ENCODE measurements at places on chromosomes 16 and 17. TPM values are rescaled to one million over a fixed set of nuclear protein-coding genes. Genes with fewer than 3 reads are reported as not detected.

DNA sequence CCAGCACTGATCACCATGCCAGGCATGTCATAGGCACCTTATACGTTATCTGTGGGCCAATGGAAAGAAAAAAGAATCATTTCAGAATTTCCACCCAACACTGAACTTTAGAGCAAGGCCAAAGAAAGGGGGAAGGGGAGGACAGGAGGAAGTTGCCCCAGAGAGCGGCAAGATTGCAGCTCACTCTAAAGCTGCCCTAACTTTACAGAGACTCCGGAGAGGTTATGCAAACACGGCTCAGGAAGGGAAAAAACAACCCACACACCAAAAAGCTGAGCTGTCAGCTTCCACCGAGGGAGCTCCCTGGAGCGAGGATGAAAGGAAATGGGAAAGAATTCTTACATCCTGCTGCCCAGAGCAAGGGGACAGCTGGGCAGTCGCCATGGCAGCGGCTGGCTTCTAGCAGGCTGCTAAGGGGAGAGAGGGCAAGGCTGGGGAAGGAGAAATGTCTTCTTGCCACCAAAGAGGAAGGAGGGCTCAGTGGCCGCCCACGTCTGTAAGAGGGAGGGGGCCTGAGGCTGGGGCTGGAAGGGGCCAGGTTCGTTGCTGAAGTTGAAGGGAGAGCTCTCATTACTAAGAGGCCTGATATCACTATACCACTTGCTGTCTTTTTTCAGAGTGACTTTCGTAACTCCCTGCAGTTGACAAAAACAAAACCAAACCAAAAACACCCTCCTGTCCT lies 18.2 kb downstream of the COTL1 start:
- DNase-seq: no peak

DNA sequence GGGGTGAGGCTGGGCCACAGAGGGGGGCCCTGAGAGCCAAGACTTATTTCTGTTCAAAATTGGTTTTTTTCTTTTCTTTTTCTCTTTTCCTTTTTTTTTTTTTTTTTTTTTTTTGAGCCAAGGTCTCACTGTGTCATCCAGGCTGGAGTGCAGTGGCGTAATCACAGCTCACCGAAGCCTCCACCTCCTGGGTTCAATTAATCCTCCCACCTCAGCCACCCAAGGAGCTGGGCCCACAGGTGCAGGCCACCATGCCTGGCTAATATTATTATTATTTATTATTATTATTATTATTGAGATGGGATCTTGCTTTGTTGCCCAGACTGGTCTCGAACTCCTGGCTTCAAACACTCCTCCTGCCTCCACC lies 17.5 kb upstream of the CACNA1H start:
- DNase-seq: no peak

- DNase-seq: no peak
Observed at GRCh38 chr16:82524976-82525375, 101.8 kb upstream of the CDH13 start.

GRCh38 chr17:15250135-15250860 lies 14.8 kb downstream of the PMP22 start:
- DNase-seq: no peak

- DNase-seq: no peak
Observed at GRCh38 chr17:49551221-49552069, 24.2 kb upstream of the NXPH3 start.

DNA sequence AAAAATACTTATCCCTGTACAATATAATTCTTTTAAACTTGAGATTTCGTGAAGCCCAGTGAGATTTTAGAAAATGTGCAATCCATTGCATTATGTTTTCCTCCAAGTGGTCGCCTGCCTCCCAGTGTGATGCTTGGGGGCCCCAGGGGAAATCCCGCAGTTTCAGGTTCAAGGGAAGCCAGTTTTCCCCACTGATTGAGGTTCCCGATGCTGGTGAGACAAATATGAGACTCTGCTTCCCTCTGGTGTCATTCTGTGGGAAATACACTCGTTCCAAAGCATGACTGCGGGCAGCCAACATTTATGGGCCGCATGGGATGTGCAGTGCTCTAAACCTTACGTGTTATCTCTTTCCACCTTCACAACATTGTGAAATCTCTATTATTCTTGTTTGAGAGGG lies 200.8 kb downstream of the PRKCB start:
- DNase-seq: no peak

DNA sequence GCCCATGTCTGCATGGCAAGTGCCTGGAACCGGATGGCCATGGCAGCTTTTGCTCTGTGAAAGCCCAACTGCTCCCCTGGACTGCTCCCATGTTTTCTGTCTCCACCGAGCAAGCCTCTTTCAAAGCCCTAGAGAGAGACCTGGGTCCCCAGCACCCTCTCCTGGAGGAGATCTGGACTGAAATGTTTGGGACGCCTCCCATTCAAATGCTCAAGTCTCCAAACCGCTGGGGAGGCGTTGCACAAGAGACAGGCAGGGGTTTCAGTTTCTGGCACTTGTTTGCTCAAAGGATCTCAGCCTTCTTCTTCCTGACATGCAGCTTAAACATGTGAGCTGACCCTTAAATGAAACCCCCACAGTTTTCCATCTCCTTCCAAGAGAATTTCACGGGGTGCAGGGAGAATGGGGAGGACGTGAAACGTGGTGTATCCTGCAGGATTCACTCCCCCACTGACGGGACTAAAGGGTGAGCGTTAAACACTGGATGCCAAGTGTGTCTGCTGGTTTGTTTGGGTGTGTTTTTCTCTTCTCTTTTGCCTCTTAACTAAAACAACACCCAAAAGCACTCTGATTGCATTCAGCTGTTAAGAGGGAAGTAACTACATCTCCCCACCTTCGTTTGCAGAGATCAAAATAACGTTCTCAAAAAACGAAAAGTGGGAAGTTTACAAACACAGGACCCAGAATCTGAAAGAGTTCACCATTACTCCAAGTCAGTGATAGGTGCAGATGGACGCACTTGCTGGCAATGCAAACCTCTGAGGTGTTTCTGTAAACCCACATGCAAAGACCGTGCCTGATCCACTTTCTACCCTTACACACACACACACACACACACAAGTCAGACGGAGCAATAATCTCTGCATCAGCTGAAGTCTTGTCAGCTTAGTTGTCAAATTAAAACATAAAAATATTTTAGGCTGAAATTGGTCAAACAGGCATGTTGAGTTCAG lies 256.9 kb downstream of the C16orf95 start:
- DNase-seq: no peak

EPN3 gene
- 0.23 TPM for total RNA-seq

RASD1 gene
- total RNA-seq: 2.9 TPM

CYBA gene
- total RNA-seq: 363 TPM

RRAD gene
- total RNA-seq: 9.3 TPM

DNA sequence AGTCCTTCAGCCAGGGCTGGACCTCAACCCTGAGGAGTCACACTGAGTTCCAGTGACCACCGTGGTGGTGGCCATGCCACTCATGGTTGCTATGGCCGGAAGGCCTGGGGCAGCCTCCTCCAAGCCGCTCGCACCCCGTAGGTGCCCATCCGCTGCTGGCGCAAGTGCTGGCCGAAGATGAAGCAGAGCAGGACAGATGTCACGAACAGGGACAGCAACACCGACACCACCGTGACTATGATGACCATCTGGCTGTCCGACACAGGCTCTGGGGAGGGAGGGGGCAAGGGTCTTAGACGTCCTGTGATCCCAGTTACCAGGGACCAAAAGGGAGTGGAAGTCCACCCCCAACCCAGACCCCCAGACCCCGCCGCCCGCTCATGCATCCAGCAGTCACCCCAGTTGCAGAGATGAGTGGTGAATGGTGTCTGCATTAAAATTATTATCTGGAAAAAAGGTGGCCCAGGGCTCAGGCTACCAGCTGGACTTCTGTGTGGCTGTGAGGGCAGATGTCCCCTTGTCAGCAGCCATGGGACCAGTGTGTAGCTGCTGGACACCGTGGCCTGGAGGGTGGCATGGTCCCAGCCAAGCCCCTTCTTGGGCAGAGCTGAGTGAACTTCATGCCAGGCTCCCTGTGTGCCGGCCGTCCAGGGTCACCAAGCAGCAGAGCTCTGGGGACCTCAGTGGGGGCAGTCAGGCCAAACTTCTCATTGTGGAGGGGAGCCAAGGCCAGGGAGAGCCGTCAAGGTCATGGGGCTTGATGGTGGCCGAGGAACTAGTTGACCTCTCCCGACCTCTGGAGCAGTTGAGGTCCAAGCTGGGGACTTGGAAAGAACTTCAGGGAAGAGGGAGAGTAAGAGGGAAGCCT lies 4.7 kb downstream of the PRR29 start:
- no peak for DNase-seq

HLF gene
- total RNA-seq: 0.29 TPM

- no peak for DNase-seq
Observed at GRCh38 chr17:43427362-43428043, 28.7 kb downstream of the ARL4D start.

- DNase-seq: no peak
Observed at GRCh38 chr17:28047806-28048205, 5.3 kb downstream of the NLK start.

DNA sequence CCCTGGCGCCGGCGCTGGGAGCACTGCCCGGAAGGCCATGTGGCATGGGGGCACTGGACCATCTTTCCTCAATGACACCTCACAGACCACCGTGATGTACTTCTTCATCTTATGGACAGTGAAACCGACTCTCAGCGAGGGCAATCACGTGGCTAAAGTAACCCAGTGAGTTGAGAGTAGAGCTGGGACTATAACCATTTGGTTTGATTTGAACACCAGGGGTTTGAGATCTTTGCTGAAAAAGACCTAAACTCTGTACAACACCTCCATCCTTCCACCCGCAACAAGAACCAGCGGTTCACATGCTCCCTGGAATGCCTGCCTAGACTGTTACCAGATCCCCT lies 3.3 kb downstream of the ITGA2B start:
- DNase-seq: no peak

- DNase-seq: no peak
Observed at GRCh38 chr16:67858500-67858899, 11.0 kb upstream of the CENPT start.

GRCh38 chr17:33169580-33170285 lies 123.4 kb downstream of the ASIC2 start:
- DNase-seq: no peak

- no peak for DNase-seq
Observed at GRCh38 chr17:79997011-79997660, 38.5 kb downstream of the TBC1D16 start.

DNA sequence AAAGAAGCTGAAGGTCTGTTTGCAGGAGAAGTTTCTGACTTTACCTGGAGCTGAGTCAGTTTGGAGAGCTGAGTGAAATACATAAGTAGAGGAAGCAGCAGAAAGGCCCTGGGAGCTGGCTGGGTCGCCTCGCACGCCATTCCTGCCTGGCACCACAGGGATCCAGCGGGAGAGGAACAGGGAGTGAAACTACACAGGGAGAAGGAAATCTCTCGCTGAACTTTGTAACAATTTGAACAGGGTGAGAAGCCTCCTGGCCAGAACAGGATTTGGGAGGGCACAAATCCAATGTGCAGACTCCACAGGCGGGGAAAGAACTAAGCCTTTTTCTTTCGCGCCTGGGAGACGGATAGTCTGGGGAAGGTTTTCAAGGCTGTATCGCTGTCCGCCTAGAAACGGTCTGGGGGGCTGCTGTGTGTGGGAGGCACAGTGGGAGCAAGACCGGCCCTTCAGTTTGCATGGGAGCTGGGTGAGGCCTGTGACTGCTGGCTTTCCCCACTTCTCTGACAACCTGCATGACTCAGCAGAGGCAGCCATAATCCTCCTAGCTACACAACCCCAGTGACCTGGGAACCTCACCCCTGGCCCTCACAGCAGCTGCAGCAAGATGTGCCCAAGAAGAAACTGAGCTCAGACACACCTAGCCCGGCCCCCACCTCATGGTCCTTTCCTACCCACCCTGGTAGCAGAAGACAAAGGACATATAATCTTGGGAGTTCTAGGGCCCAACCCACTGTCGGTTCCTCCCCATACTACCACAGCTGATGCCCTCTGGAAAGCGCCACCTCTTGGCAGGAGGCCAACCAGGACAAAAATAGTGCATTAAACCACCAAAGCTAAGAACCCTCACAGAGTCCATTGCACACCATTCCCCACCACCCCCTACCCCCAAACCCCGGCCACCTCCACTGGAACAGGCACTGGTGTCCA lies 778.6 kb downstream of the KCNJ2 start:
- DNase-seq: no peak

- DNase-seq: no peak
Observed at GRCh38 chr17:72466606-72467005, 345.8 kb downstream of the SOX9 start.

GRCh38 chr16:85372627-85373372 lies 240.3 kb upstream of the GSE1 start:
- DNase-seq: no peak

GRCh38 chr17:50618300-50618699 lies 16.4 kb upstream of the ABCC3 start:
- DNase-seq: no peak

GRCh38 chr16:1907226-1907860 lies 10.9 kb downstream of the HS3ST6 start:
- no peak for DNase-seq

GRCh38 chr17:45131616-45132319 lies 547 bp downstream of the PLCD3 start:
- DNase-seq: no peak

HS3ST3A1 gene
- 14.2 TPM for total RNA-seq

KRTAP4-3 gene
- not detected for total RNA-seq

GRCh38 chr17:50367401-50367800 lies 5.6 kb downstream of the MRPL27 start:
- no peak for DNase-seq

DNA sequence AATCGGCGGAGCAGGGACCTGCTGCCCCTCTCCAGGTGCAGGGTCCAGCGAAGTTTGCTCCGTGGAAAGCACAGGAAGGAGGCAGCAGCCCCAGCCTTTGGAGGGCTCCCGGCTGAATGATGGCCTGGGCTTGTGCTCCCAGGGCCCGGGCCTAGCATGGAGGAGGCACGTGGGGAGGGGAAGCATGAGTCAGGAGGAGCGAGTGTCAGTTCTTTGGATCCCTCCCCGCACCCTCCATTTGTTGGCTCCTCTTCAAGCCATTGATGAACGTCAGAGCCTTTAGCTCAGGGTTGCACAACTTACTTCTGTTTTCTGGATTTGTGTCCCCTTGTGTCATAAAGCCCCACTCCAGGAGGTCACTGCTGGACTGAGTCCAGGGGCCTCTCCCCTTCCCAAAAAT lies 25.8 kb downstream of the TTYH2 start:
- no peak for DNase-seq

DRC3 gene
- total RNA-seq: 0.47 TPM

Measured in glomerular endothelial cell (primary cell).